SJSA1 (cell line): ENCODE measurements at places on chromosomes 13 and 19. TPM values are rescaled to one million over a fixed set of nuclear protein-coding genes. Genes with fewer than 3 reads are reported as not detected.

The GSX1 gene
- not detected in 2 replicates for total RNA-seq

The OLFM4 gene
- not detected in 2 replicates for total RNA-seq

The CEACAM1 gene
- total RNA-seq, result not detected in 2 replicates

The CHST8 gene
- not detected in 2 replicates for total RNA-seq

DNA sequence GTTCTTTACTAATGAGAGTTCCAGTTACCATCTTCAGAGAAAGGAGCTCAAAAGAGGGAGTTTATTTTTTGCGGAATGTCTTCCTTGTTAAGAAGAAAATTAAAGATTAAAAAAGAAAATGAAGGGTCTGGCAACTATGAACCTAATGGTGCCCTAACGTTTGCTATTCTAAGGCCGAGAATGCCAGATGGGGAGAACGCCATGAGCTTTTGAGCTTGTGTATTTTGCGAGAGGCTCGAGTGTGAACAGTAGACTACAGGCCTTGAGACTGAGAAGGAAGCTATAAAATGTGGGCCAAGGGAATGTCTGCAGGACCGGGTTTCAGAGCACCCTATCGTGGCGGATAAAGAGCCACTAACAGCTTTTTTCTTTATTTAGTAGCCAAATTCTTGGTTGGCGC, 6.7 kb downstream of the FGF14 start:
- no peaks in the 10 kb centered on the region for H3K36me3 ChIP-seq
- peaks cover 52% of the 10 kb centered on the region for H3K27me3 ChIP-seq
- no peak for DNase-seq
- peaks cover 3% of the 10 kb centered on the region; the same call in 1 of the 2 replicates for H3K4me1 ChIP-seq
- no peak overlapping the region for H3K4me3 ChIP-seq

- DNase-seq, result peak; percentile 40
- no peaks in the 10 kb centered on the region for H3K27me3 ChIP-seq
- no peak overlapping the region for H3K4me3 ChIP-seq
- no peaks in the 10 kb centered on the region for H3K36me3 ChIP-seq
- H3K27ac ChIP-seq, result no peak overlapping the region
- no peaks in the 10 kb centered on the region for H3K4me1 ChIP-seq
Measured at GRCh38 chr13:33931397-33932311, 113.7 kb downstream of the RFC3 start.

DNA sequence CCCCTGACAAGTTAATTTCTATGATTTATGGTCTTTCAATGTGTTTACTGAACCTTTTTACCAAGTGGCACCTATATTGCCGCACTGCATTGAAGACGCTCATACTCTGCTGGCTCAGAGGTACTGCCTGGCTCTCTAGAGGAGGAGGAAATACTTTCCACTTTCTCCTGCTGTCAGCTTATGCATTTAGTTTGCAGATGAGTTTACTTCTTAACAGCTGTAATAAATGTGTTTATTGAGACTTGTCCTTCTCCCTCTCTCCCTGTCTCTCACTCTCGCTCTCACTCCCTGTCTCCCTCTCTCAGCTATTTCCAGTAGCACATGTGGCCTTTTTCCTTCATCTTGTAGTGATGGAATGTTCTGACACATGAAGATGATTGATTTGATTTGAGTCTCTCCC, 60.3 kb upstream of the SPATA13 start:
- DNase-seq, result no peak
- H3K4me3 ChIP-seq, result no peak overlapping the region
- no peaks in the 10 kb centered on the region for H3K27me3 ChIP-seq
- H3K4me1 ChIP-seq, result peaks cover 17% of the 10 kb centered on the region
- H3K36me3 ChIP-seq, result no peaks in the 10 kb centered on the region

GRCh38 chr13:19117913-19118739, 63.5 kb downstream of the TUBA3C start:
- no peak overlapping the region for H3K4me3 ChIP-seq
- no peak overlapping the region for H3K27ac ChIP-seq
- DNase-seq, result no peak

DNA sequence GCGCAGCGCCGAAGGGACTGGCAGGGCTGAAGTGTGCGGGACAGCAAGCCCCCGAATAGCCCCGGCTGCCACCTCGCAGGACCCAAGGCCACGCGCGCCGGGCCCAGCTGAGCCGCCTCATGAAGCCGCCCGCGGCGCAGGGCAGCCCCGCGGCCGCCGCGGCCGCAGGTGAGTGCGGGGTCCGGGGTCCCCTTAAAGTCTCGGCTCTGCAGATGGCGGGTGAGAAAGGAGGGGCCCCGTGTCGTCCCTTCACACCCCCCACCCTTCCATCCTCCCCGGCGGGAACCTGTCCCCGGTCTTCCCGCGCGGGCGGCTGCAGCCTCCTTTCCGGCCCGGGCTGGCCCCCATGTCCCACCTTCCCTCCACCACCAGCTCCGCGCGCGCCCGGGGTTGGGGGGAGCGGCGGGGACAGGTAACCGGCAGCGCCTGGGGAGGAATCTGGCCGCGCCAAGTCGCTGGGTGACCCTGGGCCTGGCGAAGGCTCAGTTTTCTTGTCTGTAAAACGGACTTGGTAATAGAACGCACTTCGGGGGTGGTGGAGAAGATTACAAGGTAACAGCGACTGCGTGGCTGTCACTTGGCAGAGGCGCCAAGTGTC, 338 bp downstream of the RGCC start:
- no peak for DNase-seq
- H3K4me3 ChIP-seq, result peak overlapping the region; percentile 46
- H3K27ac ChIP-seq, result no peak overlapping the region
- H3K36me3 ChIP-seq, result no peaks in the 10 kb centered on the region
- H3K4me1 ChIP-seq, result peaks cover 15% of the 10 kb centered on the region

DNA sequence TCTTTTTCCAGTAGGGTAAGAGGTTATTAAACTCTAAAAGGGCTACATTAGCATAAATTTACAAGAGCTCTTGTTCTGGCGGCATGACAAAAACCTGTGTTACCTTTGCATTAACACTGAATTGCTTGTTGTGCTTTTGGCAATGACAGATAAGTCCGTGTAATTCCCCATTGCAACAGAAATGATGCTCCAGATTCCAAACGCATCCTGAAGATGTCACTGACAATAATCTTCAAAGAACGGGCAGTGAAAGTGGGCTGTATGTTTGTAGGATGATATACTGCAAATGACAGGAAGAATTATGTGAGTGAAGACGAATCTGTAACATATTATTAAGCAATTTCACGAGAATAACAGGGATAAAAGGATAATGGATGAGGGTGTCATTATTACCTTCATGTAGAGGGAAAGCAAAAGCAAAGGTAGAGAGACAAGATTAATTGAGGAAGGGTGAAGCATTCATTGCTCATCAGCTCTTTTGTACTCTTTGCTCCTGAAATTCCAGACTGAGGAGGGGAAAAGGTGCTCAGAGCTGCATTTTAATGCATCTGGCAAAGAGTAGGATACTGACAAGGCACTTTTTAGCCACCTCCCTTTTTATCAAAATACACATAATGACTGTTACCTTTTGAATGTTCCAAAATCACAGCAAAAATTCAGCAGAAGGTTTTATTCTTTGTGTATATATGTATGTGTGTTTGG, 38.5 kb upstream of the MAB21L1 start:
- no peaks in the 10 kb centered on the region for H3K36me3 ChIP-seq
- no peak overlapping the region for H3K4me3 ChIP-seq
- H3K27me3 ChIP-seq, result no peaks in the 10 kb centered on the region
- H3K4me1 ChIP-seq, result no peaks in the 10 kb centered on the region

DNA sequence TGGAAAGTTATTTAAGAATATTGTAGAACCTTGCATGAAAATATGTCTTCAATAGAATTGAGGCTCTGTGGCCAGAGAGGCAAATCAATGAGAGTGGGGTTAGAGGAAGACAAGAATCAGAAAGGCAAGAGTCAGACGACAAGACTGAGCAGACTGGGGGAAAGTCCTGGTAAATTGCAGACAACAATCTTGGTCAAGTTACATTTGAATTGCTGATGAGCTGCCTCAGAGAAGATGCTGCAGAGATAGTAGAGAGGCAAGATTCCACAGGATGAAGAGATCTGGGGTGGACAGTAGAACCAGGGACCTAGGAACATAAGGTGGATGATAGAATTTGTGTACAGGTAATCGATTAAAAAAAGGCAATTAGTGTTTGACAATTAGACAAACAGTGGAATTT, 133.8 kb downstream of the RXFP2 start:
- DNase-seq, result no peak
- H3K27me3 ChIP-seq, result no peaks in the 10 kb centered on the region
- no peak overlapping the region for H3K27ac ChIP-seq
- H3K4me3 ChIP-seq, result no peak overlapping the region
- H3K36me3 ChIP-seq, result no peaks in the 10 kb centered on the region
- H3K4me1 ChIP-seq, result no peaks in the 10 kb centered on the region

DNA sequence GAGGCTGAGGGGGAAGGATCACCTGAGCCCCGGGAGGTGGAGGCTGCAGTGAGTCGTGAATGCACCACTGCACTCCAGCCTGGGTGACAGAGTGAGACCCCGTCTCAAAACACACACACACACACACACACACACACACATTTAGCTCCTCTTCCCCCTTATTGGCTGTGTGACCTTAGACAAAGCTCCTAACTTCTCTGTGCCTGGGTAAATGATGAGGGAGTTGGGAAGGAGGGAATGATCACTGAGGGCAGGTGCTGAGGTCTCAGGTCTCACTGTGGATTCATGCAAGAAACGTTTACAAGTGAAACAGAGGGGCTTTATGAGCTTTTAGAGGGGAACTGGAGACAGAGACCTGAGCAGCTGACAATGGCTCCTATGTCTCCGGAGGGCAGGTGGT, 16.9 kb upstream of the BCL3 start:
- H3K36me3 ChIP-seq, result no peaks in the 10 kb centered on the region
- no peak overlapping the region for H3K27ac ChIP-seq
- DNase-seq, result no peak

DNA sequence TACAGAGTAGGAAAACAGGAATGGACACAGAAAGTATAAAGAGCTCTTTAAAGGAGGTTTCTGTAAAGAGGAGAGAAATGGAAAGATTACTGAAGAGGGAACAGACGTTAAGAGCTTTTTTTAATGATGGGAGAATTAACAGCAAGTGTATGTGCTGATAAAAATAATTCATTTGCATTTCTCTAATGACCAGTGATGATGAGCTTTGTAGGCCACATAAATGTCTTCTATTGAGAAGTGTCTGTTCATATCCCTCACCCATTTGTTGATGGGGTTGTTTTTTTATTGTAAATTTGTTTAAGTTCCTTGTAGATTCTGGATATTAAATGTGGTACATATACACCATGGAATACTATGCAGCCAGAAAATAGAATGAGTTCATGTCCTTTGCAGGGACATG, 40.0 kb downstream of the MYO16 start:
- no peak overlapping the region for H3K4me3 ChIP-seq
- H3K27me3 ChIP-seq, result peaks cover 45% of the 10 kb centered on the region
- no peak overlapping the region for H3K27ac ChIP-seq

DNA sequence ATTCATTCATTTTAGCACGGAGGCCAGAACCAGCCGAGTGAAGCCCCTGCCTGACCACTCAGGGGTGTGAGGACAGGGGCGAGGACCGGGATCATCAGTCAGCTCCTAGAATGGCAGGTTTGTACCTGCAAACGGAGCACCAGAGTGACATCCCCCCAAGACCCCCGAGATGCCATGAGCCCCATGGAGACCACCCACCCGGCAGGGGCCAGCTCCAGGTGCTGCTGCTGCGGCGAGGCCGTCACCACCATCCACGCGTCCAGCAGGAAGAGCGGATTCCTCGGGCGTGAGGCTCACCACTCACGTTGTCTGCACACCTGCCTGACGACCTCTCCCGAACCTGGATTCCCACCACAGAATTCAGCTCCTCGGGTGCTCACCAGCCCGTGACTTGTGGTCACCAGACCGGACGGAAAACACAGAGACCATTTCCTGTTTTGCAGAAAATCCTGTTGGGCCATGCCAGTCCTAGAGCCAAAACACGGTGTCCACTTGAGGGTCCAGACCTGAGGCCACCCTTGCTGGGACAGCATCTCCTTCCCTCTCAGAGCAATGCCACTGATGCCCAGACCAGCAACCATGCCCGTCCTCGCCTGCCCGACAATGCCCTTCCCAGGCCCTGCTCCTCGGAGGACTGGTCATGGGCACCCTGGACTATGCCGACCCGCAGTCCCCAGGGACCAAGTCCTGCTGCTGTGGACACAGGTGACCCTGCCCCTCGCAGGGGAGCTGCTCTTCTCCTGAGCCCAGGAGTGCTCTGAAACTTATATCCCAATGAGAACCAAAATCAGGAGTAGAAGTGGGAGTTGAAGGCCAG, 74.2 kb downstream of the RASA3 start:
- DNase-seq, result no peak
- H3K27me3 ChIP-seq, result no peaks in the 10 kb centered on the region
- no peak overlapping the region for H3K4me3 ChIP-seq
- no peak overlapping the region for H3K27ac ChIP-seq

DNA sequence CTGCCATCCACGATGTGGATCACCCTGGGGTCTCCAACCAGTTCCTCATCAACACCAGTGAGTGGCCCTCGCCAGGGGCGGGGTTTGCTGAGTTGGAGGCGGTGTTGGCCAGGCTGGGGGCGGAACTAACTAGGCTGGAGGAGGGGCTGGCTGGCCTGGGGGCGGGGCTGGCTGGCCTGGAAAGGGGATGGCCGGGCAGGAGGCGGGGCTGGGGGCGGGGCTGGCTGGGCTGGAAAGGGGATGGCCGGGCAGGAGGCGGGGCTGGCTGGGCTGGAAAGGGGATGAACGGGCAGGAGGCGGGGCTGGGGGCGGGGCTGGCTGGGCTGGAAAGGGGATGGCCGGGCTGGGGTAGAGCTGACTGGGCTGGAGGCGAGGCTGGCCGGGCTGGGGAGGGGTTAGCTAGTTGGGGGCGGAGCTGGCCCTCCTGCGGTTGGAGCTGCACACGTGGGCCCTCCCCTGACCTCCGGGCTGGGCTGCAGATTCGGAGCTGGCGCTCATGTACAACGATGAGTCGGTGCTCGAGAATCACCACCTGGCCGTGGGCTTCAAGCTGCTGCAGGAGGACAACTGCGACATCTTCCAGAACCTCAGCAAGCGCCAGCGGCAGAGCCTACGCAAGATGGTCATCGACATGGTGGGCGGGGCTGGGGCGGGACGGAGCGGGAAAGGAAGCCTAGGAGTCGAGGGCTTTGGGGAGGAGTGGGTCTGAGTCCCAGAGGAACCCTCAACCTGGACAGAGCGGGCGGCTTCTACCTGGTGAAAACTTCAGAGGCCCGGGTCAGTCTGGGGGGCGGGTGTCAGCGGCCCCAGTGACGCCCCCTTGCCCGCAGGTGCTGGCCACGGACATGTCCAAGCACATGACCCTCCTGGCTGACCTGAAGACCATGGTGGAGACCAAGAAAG, 41.0 kb downstream of the PDE4A start:
- peaks cover 88% of the 10 kb centered on the region for H3K36me3 ChIP-seq
- no peak overlapping the region for H3K4me3 ChIP-seq
- no peak overlapping the region for H3K27ac ChIP-seq
- peak; percentile 88 for DNase-seq

GRCh38 chr13:112725346-112726015, 35.6 kb downstream of the ATP11A start:
- H3K27ac ChIP-seq, result no peak overlapping the region
- peaks cover 26% of the 10 kb centered on the region for H3K4me1 ChIP-seq
- H3K4me3 ChIP-seq, result no peak overlapping the region
- H3K27me3 ChIP-seq, result no peaks in the 10 kb centered on the region
- no peaks in the 10 kb centered on the region for H3K36me3 ChIP-seq

GRCh38 chr13:42751693-42752092, 29.7 kb upstream of the FAM216B start:
- H3K36me3 ChIP-seq, result no peaks in the 10 kb centered on the region
- no peak overlapping the region for H3K27ac ChIP-seq
- DNase-seq, result no peak
- peaks cover 57% of the 10 kb centered on the region for H3K4me1 ChIP-seq
- no peak overlapping the region for H3K4me3 ChIP-seq
- no peaks in the 10 kb centered on the region for H3K27me3 ChIP-seq

GRCh38 chr19:31347354-31347753, 1.9 kb downstream of the TSHZ3 start:
- DNase-seq, result no peak
- H3K4me3 ChIP-seq, result peak overlapping the region; percentile 99
- no peaks in the 10 kb centered on the region for H3K27me3 ChIP-seq
